Urinary bladder (tissue), 4 donors: ENCODE measurements at places on chromosomes 7 and 10. TPM values are rescaled to one million over a fixed set of nuclear protein-coding genes. Genes with fewer than 3 reads are reported as not detected.

Gene PPP1R3A
- 4.4 TPM for total RNA-seq

Gene TUBB8
- total RNA-seq: not detected

DNA sequence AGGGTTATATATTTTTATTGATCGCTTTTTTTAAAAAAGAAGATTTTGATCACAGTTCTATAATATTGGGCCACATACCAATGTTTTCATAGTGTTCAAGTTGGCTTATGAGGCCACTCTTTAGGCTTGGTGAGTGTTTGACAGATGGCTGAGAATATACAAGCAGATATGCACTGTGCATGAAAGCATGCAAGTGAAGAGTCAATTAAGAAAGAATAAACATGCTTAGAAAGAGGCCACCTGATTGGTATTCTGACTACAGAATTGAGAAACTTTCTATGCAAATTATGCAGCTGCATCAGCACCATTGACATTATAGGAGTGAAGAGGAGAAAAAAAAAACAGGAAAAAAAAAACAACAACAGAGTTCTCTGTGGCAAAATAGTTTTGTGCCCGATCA is 39.9 kb downstream of the CABCOCO1 start:
- DNase-seq: no peak

DNA sequence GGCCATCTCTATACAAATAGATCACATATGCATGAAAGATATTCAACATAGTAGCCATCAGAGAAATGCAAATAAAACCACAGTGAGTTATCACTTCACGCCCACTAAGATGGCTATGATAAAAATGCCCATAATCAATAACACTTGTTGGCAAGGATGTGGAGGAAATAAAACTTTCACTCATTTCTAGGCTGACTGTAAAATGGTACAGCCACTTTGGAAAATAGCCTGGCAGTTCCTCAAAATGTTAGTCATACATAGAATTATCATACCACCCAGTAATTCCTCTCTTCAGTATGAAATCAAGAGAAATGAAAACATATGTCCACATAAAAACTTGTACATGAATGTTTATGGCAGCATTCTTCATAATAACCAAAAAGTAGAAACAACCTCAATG is 324.9 kb downstream of the LRRTM3 start:
- no peak for DNase-seq

Gene PIP
- total RNA-seq: not detected

- no peak for DNase-seq
Observed at GRCh38 chr7:31853380-31853779, 166.4 kb downstream of the PPP1R17 start.

DNA sequence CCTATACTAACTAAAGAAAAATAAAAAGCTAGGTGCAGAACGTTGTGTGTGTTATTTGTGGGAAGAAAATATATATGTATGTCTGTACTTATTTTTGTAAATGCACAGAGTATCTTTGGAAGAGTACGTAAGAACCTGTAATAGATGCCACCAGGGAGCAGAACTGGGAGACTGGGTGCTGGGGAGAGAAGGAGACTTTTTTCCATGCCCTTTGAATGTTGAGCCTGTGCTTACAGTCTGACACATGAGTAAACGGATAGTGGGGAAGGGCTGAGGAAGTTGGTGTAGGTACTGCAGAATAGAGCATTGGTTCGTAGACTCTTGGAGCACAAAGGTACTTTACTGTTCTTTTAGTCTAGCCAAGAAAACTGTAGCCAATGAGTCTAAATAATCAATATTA is 1.3 kb upstream of the SCRN1 start:
- DNase-seq: no peak

GRCh38 chr10:15780353-15781135 is 60.8 kb upstream of the ITGA8 start:
- no peak for DNase-seq

Gene NODAL
- total RNA-seq: not detected

Gene TLX1
- total RNA-seq: not detected

Gene TYSND1
- 7.2 TPM for total RNA-seq

DNA sequence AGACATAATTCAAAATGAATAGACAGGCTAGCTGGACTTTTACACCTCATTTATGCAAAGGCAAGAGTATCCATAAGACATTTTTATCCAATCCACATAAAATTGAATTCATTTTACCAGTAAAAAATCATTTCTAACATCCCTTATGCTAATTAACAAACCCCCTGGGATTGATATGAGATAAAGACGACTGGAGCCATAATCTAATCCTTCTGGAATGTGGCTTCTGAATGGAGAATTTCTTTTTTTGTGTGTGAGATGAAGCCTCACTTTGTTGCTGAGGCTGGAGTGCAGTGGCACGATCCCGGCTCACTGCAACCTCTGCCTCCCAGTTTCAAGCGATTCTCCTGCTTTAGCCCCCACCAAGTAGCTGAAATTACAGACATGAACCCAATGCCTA is 90.4 kb downstream of the AKR1D1 start:
- DNase-seq: no peak

- no peak for DNase-seq
Observed at GRCh38 chr7:157442456-157442855, 105.7 kb downstream of the DNAJB6 start.

Gene SPDYE6
- not detected for total RNA-seq

Gene CRYGN
- total RNA-seq: 0.16 TPM

Gene ASZ1
- total RNA-seq: not detected

Gene MRC1
- total RNA-seq: 41.2 TPM

- DNase-seq: no peak
Observed at GRCh38 chr10:117615649-117616048, 73.1 kb downstream of the EMX2 start.

Gene ZNF853
- 6.6 TPM for total RNA-seq

- DNase-seq: no peak
Observed at GRCh38 chr10:63021225-63021624, 111.9 kb upstream of the NRBF2 start.
